ENCODE measurements at places on chromosomes 1 and 21. TPM values are rescaled to one million over a fixed set of nuclear protein-coding genes. Genes with fewer than 3 reads are reported as not detected.

Gene KRTAP15-1
- not detected for total RNA-seq

Gene CLCA2
- not detected for total RNA-seq

Gene GJA8
- total RNA-seq: not detected

Gene ELF3
- 0.96 TPM for total RNA-seq

Gene HLCS
- total RNA-seq: 10.7 TPM

Gene EVI5
- total RNA-seq: 19.8 TPM

Gene CELA3A
- not detected for total RNA-seq

Gene OR2G6
- total RNA-seq: not detected

Gene TNNI3K
- total RNA-seq: 3.9 TPM

Gene CRYAA
- total RNA-seq: not detected

Gene ADAM30
- total RNA-seq: not detected

Gene ADAMTS1
- 672 TPM for total RNA-seq

Gene MIS18A
- 0.64 TPM for total RNA-seq

Gene C4BPB
- total RNA-seq: not detected

Gene TMEM200B
- total RNA-seq: 18.5 TPM

Gene PTGS2
- 0.53 TPM for total RNA-seq

Gene ZNF697
- 0.11 TPM for total RNA-seq

Gene SELL
- 1.9 TPM for total RNA-seq

Gene IGFN1
- not detected for total RNA-seq

Gene DIO1
- total RNA-seq: not detected

Gene F11R
- 19.9 TPM for total RNA-seq

Gene CELA2A
- not detected for total RNA-seq

Gene S100A9
- 764 TPM for total RNA-seq

Gene SH3BGRL3
- total RNA-seq: 228 TPM

Gene RHOU
- 27.7 TPM for total RNA-seq

Gene SWT1
- total RNA-seq: 0.43 TPM

Gene CA14
- total RNA-seq: not detected

Gene CCDC17
- not detected for total RNA-seq

Gene RSPH1
- not detected for total RNA-seq

Gene CELSR2
- 3.6 TPM for total RNA-seq

Gene NBPF20
- total RNA-seq: 2.0 TPM
